ENCODE measurements at places on chromosomes 6 and 20. TPM values are rescaled to one million over a fixed set of nuclear protein-coding genes. Genes with fewer than 3 reads are reported as not detected.

Gene ARMH2
- total RNA-seq, result not detected

DNA sequence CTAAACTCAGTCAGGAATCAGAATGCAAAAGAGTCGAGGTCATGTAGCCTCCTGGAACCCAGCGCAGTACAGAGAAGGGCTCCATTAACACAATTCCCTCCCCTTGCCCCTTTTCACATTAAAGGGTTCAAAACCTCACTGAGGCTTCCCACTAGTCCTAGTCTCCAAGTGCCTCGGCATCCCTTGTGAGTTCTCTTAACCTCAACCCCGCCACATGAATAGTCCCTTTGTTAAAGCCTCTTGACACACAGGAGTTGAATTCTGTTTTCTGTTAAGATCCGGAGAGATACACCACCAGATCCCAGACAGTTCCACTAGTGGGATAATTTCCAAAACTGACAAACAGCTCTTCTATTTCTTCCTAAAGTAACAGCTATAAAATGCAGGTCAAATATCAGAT, 17.8 kb downstream of the PTPRT start:
- DNase-seq, result no peak

Gene FAM184A
- total RNA-seq, result 7.8 TPM

Gene ZKSCAN8
- total RNA-seq, result 31.9 TPM

Gene MTRF1L
- total RNA-seq, result 17.8 TPM
